Neuronal stem cell (in vitro differentiated cells): ENCODE measurements at places on chromosomes 16 and 17.

GRCh38 chr16:50499254-50499653 is 48.9 kb upstream of the NKD1 start:
- no peak for DNase-seq

GRCh38 chr17:68613739-68614298 is 12.7 kb upstream of the FAM20A start:
- DNase-seq: peak; percentile 48

- peak; percentile 67 for DNase-seq
Observed at GRCh38 chr17:9959377-9959981, 54.4 kb upstream of the RCVRN start.

DNA sequence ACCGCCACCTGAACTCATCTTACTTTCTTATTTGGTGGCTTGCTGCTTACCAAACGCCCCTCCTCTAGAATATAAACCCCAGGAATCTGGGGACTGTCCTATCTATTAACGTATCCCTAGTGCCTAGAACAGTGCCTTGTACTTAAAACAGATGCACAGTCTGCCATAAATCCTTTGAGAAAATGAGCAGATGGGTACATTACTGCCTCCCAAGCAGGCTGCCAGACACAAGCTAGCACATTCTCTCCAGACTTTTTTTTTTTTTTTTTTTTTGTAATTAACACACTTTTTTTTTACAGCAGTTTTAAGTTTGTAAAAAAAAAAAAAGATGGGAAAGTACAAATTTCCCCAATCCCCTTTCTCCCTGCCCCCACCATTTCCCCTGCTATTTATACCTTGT is 57.3 kb upstream of the RPL38 start:
- no peak for DNase-seq

DNA sequence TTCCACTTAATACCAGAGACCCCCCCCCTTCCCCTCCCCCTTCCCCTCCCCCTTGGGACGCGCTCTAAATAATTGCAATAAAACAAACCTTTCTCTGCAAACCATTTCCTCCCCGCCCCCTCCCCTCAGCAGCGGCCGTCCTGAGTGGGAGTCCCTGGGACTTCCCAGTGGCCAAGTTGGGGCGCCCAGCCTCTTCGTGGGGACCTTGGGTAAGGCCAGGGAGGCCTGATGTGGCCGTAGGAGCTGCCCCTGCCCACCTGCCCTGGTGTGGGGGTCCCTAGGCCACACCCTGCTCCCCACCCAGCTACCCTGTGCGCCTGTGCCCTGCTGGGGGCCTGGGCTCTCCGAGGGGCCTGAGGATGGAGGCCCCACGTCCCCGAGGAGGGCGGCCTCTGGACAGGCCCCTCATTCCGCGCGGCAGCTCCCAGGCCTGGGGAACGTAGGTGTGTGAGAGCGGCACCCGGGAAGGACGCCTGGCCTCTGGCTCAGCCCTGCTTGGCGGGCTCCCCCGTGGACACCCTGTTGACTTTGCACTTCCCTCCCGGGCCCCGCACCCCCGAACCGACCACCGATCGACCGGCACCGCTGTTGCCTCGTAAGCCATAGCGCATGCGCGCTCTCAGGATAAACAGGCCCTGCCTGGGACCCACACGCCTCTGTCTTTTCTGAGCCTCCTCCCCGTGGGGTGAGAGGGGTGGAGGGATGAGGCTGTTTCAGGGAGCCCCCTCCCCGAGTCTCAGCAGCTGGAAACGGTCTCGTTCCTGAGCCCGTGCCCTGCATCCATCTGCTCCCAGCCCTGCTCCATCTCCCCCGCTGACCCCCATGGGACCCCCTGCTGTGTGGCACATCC is 9.0 kb downstream of the NTHL1 start:
- no peak for DNase-seq

DNA sequence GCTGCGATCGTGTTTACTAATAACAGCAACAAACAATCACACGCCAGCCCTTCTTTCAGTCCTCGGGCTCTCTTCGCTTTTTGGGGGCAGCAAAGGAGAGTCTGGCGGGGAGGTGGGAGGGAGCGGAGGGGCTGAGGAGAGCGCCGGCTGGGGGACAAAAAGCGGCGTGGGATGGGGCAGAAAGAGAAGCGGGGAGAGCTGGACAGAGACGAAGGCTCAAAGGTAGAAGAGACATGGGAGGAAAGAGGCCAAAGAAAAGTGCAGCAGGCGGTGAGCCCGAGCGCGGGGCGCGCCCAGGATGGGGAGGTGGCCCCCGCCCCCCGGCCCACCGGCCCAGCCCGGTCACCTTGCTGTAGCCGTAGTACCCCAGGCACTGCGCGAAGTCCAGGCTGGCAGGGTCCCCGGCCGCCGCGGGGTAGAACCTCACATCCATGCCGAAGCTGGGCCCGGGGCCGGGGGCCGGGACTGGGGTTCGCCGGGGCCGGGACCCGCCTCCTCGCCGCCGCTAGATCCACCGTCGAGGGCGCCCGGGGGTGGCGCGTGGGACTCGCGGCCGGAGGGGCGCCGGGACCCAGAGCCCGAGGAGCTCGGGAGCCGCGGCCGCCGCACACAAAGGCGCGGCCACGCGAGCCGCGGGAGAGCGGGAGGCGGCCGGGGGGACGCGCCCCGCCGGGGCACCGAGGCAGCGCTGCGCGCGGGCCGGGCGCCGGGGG is 496 bp downstream of the TOX3 start:
- DNase-seq: no peak

GRCh38 chr17:80261159-80261894 is 675 bp downstream of the RNF213 start:
- DNase-seq: peak; percentile 79

GRCh38 chr17:11551442-11551841 is 46.8 kb upstream of the DNAH9 start:
- no peak for DNase-seq

DNA sequence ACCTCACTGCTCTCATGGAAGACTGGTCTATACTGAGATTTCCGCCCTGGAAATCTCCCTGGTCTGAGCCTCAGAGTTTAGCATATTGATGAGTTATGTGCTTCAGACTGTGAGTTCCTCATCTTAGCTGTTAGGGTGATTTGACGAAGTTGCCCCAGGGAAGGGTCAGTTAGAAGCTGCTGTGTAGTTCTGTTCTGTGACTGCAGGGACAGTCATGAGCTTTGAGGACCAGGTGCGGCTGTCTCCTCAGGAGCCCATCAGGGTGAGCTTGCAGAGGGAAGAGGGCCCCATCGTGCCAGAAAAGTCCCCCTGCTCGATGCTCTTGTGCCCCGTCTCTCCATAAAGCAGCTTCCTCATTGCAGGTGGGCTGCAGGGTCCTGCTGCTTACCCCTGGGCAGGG is 28.3 kb upstream of the IL17C start:
- no peak for DNase-seq

- no peak for DNase-seq
Observed at GRCh38 chr16:65213866-65214595, 92.2 kb upstream of the CDH11 start.

GRCh38 chr17:12388226-12388625 is 277.5 kb upstream of the MYOCD start:
- DNase-seq: no peak

DNA sequence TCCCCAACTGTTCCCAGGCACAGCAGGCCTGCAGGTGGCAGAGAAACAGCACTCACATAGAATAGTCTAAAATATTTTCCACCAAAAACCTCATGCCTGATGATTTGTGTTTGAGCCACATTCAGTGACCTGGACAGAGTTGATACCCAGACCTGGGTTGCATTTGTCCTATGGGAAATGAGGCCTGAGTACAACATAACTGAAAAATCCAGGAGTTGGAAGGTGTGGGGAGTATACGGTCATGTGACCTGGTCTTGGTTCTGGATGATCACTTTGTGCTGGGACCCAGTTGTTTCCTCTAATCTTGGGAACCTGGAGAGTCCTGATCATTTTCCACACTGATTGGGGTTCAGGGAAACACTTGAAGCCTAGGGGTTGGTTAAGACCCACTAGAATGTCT is 200.3 kb upstream of the MPHOSPH6 start:
- no peak for DNase-seq

DNA sequence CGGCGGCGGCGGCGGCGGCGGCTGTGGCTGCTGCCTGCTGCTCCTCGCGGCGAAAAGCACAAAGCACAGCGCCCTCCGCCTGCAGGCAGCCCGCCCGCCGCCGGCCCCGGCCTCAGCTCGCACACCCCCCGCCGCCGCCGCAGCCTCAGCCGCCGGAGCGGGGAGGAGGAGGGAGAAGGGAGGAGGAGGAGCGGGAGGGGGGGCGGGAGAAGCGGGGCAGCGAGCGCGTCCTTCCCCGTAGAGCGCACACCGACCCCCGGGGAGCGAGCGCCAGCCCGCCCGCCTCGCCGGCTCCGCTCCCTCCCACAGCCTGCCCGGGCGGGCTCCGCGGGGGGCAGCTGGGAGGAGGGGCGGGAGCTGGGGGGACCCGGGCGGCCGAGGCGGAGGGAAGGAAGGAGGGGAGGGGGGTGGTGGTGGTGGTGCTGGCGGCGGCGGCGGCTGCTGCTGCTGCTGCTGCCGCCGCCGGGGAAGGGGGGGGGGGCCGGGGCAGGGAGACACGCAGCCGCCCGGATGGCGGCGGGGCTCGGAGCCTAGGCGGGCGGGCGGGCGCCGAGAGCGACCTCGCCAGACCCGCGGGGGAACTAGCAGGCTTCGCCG is at the start of gene UBTF:
Gene UBTF (minus strand): TSS at position 60 of the 597 bp plus-strand sequence. CDS start 1,446 bp downstream, outside the sequence.
- DNase-seq: peak; percentile 70

GRCh38 chr16:12311877-12312276 is 335.3 kb downstream of the SNX29 start:
- no peak for DNase-seq

- DNase-seq: no peak
Observed at GRCh38 chr16:9798474-9798873, 383.8 kb downstream of the GRIN2A start.

GRCh38 chr17:16820161-16820877 is 130.3 kb downstream of the CCDC144A start:
- no peak for DNase-seq

DNA sequence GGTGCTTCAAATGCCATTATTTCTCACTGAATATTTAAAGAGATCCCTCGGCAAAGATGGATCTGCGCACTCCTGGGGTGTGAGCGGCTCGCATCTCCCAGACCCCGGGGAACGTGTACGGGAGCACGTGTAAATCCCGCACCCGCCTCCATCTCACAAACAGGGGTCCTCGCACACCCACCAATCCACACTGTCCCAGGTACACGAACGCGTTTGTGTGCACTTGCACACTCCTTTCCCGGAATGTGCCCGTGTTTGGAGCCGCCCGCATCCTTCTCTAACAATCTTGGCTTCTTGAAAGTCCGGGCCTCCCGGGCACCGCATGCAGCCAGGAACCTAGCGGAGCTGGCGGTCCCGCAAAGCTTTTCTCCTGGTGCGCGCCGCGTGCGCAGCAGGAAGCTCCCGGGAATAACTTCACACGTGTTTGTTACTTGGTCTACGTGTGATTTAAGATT is 2.5 kb upstream of the SALL1 start:
- DNase-seq: no peak

DNA sequence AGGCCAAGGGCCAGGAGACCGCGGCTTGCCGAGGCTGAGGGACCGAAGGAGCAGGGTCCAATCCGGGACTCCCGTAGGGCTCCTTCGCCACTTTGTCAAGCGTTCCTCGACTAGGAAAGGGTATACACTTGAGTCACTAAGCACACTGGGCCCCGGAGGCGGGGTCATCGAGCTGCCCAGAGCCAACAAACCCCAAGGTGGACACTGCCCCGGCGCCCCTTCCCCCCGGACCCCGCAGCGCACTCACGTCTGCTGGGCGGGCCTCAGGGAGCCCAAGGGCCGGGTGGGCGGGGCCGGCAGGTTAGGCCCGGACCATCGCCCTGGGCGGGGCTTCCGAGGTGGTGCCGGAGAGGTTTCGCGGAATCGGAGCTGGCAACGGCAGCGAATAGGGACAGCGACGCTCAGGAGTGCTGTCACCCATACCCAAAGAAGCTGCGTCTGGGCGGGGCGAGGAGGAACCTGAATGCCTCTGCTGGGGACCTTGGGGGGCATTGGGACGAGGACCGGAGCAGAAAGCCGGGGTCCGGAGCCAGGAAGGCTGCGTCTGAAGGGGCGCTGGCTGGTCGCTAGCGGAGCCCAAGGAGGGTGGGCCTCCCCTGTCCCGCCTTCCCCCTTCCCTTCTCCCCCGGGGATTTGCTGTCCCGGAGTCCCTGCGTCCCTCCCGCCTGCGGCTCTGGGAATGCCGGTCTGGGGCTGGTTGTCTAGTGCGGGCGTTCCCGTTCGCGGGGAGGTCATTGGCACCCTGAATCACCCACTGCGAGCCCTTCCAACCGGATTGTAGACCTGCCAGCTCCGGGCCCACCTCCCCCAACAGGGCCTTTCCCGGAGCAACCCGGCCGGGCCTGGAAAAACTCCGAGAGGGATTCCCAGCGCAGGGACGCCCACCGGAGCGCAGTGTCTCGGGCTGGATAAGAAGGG is 118.2 kb upstream of the SMURF2 start:
- DNase-seq: no peak

DNA sequence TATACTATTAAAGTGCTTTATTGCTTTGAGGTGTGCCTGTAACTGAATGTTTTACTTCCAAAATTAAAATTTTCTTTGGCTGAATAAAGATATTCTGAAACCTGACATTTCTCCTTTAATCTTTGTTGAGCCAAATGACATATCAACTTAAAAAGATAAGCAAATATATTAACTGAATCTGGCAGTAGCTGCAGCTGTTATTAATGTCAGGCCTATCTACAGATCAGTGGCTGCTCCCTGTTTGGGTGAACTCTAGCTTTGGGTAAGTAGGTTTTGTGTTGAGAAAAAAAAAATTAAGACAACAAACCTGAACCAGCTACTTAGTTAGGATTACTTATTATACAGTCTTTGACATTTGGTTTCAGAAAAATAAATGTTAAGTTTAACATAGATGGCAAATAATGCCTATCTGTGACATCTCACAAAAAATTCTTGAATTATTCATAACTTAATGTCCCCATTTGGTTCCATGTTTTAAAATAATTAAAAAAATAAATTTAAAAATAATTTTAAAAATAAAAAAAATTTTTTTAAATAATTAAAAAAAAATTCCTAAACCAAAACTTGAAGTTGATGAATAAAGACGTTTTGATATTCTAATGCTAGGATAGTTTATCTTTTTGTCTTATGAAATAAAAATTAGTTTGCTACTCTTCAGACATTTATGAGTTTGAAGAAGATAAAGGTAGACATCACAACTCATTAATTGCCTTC is 19.8 kb downstream of the CPD start:
- DNase-seq: no peak

DNA sequence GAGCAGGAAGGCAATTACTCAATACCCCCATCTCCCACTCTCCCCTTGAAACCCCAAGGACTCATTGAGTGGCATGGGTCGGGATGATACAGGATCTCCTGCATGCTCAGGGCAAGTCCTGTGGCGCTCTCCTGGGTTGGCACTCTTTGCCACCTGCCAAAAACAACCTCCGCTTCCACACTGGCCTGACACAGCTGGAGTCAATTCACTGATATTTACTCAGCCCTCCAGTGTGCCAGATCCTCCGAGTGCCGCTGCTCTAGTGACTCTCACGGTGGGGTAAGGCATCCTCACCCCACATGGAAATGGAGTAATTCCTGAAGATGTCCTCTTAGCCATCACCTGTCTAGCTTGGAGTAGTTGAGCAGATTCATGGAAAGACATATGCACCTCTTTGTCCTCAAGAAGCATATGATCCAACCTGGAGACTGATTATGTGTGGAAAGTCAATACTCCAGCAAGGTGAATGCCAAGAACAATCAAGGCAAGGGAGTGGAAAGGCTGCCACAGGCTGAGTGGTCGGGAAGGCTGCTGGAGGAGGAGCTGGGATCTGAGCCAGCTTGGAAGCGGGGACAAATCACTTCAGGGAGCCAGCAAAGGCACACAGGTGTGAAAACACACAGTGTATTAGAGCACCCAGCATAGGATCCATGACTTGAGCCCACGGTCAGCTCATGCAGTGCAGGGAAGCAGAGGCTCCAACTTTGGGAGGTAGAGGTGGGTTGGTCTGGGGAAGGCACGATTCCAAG is 12.6 kb upstream of the GOSR2 start:
- no peak for DNase-seq

GRCh38 chr16:17235147-17235815 is 235.5 kb downstream of the XYLT1 start:
- DNase-seq: no peak
